ENCODE measurements at places on chromosomes 16 and 17. TPM values are rescaled to one million over a fixed set of nuclear protein-coding genes. Genes with fewer than 3 reads are reported as not detected.

Gene TBC1D3
- total RNA-seq = not detected

Gene TMIGD1
- total RNA-seq = not detected

Gene TMC7
- total RNA-seq = 3.2 TPM

Gene ABAT
- 4.4 TPM for total RNA-seq

Gene MEFV
- total RNA-seq = 6.0 TPM

Gene DPEP1
- 0.51 TPM for total RNA-seq

Gene ALDH3A2
- total RNA-seq = 107 TPM

Gene VAT1L
- total RNA-seq = 0.10 TPM

Gene RPRML
- not detected for total RNA-seq

Gene IL32
- 36.0 TPM for total RNA-seq

Gene DLX3
- total RNA-seq = 0.48 TPM

Gene PLLP
- 1.8 TPM for total RNA-seq

Gene GPR142
- total RNA-seq = not detected

Gene HAGH
- 58.4 TPM for total RNA-seq

Gene PRSS33
- not detected for total RNA-seq

Gene WNT9B
- 0.74 TPM for total RNA-seq

Gene PLA2G10
- not detected for total RNA-seq

Gene GPR179
- not detected for total RNA-seq

Gene HBA1
- total RNA-seq = 275 TPM

Gene SERPINF2
- total RNA-seq = 29.3 TPM

Gene CACNG3
- not detected for total RNA-seq

Gene ARL4D
- 18.0 TPM for total RNA-seq

Gene DNAI2
- not detected for total RNA-seq

Gene WSCD1
- 3.9 TPM for total RNA-seq

Gene TM4SF5
- total RNA-seq = not detected

Data from mesenteric fat pad (tissue), 1 donor.